ENCODE measurements at places on chromosomes 11 and 22.

- DNase-seq = no peak
Measured at GRCh38 chr22:30008401-30008800, 71.9 kb upstream of the HORMAD2 start.

GRCh38 chr11:16126362-16126761, 230.0 kb downstream of the SOX6 start:
- no peak for DNase-seq

- DNase-seq = no peak
Measured at GRCh38 chr11:59437770-59438169, 1.5 kb downstream of the OR5A1 start.

DNA sequence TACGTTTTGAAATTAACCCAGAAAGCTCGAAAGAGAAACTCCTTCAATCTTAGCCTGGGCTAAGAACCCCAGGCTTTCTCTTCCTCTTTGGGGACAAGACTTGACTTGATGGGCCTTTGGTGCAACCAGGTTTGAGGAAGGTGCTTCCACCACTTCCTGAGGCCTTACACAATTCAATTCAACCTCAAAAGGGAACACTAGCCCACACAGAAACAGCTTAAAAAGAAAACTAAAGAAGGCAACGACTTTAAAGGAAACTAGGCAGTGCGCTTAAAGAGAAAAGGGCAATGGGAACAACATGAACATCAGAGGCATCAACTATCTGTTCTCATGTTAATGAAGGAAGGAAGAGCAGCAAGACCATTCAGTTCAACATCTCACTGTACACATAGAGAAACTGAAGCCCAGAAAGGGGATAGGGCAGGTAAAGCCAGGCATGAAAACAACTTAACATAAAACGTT, 24.8 kb downstream of the PAK1 start:
- DNase-seq = no peak

GRCh38 chr11:33713151-33713855, 12.7 kb upstream of the C11orf91 start:
- DNase-seq = no peak

DNA sequence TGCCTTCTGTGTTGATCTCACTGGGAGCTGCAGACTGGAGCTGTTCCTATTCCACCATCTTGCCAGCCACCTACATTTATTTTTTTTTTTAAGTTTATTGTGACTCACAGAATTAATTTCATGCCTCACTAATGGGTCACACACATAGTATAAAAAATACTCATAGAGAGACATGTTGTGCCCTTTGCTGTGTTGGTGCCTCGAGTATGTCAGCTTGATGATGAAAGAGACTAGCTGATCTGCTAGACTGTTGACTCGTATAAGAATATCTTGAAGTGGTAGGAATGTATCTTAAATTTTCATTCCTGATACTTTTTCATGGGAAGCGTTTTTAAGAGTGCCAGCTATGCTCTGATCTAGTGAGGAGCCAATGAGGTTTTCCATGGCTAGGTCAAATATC, 28.6 kb upstream of the AMPD3 start:
- DNase-seq = no peak

- DNase-seq = no peak
Measured at GRCh38 chr11:35553021-35553420, 27.6 kb upstream of the PAMR1 start.

DNA sequence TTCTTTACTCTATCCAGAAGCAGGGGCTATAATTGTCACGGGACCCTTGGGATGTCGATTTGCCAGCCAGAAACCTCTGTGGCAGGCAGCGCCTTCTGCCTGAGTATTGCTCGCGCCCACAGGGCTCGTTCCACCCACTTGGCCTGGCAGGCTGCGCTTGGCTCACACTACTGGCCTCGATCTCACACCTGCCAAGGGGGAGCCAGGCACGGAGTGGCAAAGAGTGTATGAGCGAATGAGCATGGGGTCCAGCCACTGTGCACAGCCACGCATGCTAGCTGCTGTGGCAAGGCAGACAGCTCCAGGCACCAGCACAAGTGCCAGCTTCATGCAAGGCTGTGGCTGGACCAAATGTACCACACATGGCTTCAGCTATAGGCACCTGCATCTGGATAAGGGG, 599.8 kb downstream of the DLG2 start:
- no peak for DNase-seq

- no peak for DNase-seq
Measured at GRCh38 chr11:76832361-76832760, 28.4 kb upstream of the ACER3 start.

- no peak for DNase-seq
Measured at GRCh38 chr11:33248416-33248971, 8.7 kb upstream of the HIPK3 start.

DNA sequence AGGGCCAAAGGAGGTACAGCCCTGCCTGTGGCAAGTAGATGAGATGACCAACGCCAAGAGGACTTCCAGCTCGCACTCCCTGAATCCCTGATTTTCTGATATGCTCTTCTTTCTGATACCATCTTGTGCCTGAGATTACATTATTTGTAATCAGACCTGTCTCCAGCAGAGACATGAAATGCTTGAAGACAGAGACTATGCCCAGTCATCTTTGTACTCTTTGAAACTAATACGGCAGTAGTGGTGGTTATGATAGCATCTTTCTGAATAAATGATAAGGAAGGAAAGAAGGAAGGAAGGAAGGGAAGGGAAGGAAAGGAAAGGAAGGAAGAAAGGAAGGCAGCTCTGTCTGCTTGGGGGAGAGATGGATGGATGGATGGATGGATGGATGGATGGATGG, 27.8 kb downstream of the IL10RA start:
- no peak for DNase-seq

GRCh38 chr22:44365832-44366231, 53.1 kb upstream of the SHISAL1 start:
- no peak for DNase-seq

- DNase-seq = no peak
Measured at GRCh38 chr11:128324531-128325141, 262.7 kb downstream of the ETS1 start.

DNA sequence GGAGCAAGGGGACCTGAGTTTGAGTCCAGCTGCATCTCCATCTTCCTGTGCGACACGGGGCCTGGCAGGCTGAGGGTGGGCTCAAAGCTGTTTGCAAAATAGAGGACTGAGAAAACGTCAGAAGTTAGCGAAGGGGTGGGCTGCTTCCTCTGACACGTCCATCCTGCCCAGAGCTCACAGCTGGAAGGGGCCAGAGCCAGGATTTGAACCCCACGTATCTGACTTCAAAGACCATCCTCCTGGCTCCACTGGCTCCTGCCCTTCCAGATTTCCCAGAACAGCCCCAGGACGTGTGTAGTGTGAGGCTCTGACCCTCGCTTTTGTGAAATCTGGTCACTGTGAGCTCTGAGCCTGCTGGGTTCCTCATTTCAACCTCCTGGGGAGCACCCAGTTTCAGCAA, 56.3 kb downstream of the CD82 start:
- no peak for DNase-seq

DNA sequence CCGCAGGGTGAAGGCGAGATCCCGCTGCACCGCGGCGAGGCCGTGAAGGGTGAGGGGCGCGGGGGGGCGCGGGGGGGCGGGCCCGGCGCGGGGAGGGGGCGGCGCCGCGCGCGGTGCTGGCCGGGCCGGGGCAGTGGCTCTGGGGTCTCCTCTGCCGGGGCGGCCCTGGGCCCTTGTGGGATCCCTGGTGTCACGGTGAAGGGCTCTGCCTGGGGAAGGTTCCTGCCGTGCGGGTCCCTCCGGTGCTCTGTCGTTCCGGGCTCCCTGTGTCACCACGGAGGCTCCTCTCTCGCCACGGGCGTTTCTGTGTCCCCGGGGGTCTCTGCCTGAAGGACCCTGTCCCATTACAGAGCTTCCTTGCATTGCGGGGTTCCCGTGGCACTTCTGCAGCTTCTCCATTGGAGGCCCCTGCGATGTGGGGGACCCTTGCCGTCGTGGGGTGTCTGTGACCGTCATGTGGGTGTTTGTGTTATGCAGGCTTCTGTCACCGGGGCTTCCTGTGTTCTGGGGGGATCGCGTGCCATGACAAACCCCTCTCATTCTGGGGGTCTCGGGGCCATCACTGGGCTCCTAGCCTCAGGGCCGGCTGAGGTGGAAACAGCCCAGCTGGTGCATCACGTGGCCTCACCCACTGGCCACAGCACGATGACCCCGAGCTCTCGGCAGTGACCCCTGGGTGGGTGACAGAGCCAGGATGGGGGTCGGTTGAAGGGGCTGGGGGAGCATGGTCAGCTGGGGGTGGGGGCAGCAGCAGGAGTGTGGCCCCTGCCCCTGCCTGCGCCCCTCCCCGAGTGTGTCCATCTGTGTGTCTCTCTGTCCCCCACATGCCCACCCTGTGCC, 25.3 kb downstream of the SHANK3 start:
- no peak for DNase-seq

DNA sequence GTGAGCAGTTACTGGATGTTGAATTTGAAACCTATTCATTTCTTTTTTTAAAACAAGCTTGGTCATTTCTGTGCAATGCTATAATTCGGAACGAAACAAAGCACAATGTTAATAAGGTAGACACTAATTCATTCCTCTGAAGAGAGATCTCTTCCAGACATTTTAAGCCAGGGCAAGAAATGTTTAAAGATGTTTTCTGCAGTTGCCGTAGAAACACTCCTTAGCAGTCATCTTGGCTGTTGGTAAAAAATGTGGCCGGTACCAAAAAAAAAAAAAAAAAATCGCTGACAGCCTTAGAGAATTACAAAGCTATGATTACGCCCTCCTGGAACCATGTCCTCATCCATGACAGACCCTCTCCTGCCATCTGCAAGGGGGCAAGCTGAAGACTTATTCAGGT, 66.4 kb upstream of the TTC12 start:
- DNase-seq = peak; percentile 25

DNA sequence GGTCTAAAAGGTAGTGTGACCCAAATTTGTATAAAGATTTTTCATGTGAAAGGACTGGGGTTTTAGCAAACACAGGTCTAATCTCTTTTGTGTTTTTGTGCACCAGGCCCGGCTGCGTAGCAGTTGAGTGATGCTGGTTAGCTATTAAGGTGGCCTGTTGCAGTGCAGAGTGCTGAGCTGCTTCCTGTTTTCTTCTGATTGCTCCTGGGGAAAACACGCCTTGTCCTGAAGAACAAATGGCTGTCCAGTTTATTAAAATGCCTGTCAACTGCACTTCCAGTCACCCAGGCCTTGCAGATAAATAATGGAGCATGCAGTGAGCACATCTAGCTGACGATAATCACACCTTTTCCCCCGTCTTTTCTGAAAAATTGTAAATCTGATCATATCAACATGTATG, 1.8 kb downstream of the SRSF8 start:
- DNase-seq = peak; percentile 84

DNA sequence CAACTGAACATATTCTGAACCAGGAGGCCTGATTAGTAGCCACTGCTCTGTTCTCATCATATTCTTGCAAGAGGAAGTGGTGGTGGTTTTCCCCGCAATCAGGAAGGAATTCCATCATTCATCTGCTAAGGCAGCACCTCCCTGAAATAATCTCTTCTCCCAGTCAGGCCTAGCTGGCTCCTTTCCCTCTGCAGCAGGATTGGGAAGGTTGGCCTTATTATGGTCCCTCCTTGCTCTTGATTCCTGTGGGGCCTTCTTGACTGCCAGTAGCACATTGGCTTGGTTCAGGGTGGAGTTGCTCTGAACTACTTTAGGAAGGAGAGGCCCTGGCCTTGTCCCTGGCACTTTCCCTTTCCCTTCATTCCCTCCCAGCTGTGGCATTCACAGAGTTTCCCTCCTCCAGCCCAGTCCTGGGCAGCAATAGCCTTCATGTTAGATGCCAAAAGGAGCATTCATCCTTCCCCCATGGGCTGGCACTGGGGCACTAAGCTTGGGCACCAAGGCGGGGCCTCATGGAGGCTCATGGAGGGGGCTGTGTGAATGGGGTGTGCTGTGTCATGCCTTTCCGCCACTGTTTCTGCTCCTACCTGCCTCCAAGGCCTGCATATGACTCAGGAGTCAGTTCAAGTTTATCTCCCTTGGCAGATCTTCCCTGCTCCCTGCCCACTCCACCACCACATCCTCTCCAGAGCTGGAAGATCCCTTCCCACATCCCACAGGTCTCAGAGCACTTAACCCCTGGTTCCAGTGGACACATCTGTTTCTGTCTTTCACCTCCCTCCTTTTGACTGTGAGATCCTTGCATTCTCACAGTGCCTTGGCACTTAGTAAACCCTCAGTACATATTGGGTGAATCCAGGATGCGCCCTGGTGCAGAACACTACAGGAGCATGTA, 27.6 kb upstream of the CD44 start:
- no peak for DNase-seq

GRCh38 chr22:49969751-49970527, 9.4 kb downstream of the PIM3 start:
- no peak for DNase-seq

- DNase-seq = no peak
Measured at GRCh38 chr11:83566950-83567349, 280.8 kb upstream of the CCDC90B start.

GRCh38 chr11:824942-825341, 2.8 kb upstream of the CRACR2B start:
- no peak for DNase-seq

DNA sequence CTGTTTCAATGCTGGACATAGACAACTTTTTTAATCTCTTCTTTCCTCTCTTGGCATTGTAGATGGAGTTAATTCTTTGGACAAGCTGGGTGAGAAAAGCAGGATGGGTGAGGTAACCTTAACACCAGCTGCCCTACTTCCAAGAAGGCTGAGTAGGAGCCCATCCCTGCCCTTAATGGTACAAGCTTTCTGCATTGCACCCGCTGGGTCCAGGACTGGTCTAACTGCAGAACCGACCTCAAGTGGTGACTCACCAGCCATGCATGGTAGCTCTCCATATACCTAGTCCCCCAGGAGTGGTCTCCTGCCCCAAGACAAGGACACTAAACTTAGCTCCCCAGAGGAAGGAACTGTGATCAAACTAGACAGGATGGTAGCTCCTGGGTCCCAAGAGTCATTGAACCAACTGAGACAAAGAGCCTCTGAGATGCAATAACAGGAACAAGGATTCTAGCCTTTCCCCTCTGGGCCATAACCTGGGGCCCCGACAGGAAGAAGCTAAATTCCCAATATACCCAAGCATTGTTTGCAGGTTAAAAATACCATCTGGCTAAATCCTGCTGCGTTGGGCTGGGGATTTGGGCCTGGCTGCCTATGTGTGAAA, 32.1 kb downstream of the RPL27A start:
- no peak for DNase-seq

- DNase-seq = no peak
Measured at GRCh38 chr11:13984616-13985450, 22.3 kb downstream of the SPON1 start.

DNA sequence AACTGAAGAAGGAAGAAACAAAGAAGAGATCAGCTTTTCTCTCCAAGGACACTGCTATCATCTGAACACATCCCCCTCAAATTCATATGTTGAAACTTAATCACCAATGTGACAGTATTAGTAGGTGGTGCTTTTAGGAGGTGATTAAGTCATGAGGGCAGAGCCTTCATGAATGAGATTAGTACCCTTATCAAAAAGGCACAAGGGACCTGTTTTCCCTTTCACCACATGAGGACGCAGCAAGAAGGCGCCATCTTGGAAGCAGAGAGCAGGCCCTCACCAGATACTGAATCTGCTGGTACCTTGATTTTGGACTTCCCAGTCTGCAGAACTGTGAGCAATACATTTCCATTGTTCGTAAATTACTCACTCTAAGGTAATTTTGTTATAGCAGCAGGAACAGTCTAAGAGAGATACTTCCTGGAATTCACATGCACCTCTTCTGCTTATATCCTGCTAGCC, 20.9 kb upstream of the CREB3L1 start:
- no peak for DNase-seq

- DNase-seq = no peak
Measured at GRCh38 chr11:73333640-73334383, 25.7 kb downstream of the ARHGEF17 start.

Measured in hindlimb muscle (tissue), 1 donor.